ENCODE measurements at places on chromosomes 1 and 21.

DNA sequence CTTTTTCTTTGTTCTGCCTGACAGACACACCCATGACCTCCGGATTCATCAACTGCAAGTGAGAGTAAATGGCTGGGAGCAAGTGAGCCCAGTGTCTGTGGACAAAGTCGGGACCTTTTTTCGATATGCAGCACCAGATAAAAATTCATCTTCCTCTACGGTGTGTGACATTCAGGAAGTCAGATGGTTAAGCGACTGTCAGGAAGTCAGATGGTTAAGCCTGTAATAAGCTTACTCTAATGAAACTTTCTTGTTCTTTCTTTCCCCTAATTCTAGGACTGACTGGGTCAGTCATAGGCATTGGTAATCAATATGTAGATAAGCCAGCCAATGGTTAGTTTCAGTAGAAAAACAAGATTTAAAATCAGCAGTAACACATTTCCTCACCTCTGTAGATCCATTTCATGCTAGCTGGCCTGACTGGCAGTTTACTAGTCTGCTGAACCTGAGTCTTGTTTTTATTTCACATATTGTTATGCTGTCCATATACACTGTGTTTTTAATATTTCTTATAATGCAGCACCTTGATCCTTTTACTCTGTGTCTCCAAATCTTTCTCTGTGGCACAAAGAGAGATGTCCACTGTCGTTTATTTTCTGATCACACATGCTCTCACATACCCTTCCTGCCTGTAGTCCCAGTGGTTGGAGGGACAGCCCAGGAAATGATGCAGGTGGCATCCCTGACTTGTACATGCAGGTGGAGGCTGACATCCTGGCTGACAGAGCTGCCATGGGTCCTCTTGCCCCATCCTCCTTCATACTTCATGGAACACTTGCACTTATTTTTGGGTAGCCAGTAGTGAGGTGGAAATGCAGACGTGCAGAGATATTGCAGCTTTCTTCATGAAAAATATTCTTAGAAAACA is 115.8 kb downstream of the VPS13D start:
- DNase-seq, result peak; percentile 17

DNA sequence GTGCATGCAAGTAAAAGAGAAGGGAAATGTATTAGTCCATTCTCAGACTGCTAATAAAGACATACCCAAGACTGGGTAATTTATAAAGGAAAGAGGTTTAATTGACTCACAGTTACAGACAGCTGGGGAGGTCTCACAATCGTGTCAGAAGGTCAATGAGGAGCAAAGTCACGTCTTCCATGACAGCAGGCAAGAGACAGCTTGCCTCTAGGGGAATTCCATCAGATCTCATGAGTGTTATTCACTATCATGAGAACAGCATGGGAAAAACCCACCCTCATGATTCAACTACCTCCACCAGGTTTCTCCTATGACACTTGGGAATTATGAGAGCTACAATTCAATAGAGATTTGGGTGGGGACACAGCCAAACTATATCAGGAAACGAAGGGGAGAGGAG is 8.1 kb downstream of the KRTAP21-3 start:
- DNase-seq, result no peak

DNA sequence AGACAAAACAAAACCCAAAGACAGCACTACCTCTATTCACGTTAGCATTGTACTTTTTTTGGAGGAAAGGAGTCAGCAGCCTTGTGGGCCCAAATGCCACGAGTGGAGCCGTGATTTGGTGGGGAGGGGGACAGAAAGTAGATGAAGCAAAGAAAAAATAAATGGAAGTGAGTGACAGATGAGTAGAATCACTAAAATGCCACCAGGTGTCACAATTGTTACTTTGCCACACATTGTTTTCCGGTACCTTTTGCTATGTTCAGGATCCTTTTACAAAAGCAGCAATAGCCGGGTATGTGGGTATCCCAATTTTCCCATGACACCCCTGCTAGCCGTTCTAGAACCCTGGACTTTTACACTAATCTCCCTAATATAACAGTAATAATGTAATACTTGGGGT is 85.0 kb upstream of the AK4 start:
- no peak for DNase-seq

DNA sequence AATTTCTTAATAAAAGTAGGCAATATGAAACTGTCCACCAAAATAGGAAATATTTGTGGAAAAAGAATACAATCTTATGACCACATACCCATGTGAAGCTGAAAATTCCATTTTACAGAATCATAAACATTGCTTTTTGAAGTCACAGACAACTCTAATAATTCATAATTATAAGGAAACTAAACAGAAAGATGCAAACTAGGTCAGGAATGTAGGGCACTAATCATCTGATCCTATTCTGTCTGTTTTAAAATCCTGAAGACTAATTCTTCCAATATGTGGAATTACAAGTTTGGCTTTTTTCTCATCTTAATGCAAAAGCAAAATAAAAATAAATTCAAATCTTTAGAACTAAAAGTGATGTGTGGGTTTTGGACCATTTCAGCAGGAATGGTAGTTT is 528.6 kb downstream of the LTN1 start:
- no peak for DNase-seq

- DNase-seq, result peak; percentile 94
These were observed 53.8 kb downstream of the IER5 start for GRCh38 chr1:181142096-181142958.

DNA sequence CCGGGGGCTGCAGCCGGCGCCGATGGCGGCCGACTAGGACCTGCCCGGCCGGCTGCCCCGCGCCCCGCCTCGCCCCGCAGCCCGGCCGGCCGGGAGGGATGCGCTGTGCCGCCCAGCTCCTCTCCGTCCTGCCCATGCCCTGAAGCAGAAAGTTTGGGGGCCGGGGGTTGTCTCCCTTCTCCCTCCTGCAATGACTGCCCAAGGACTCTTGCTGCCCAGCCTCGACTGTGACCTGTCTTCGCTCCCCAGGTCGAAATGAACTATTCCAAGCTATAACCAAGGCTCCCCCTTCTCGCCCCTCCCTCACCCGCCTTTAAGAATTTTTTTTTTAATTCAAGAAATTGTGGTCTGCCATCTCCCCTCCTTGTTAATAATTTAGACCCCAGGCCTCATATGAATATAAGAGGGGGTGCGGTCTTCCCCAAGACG is 361 bp downstream of the TMCC2 start:
- DNase-seq, result no peak

GRCh38 chr1:3627515-3628253 is 2.9 kb downstream of the TPRG1L start:
- no peak for DNase-seq

GRCh38 chr1:87404296-87404695 is 75.6 kb downstream of the LMO4 start:
- DNase-seq, result no peak

- no peak for DNase-seq
These were observed 44.5 kb upstream of the TNR start for GRCh38 chr1:175787881-175788280.

DNA sequence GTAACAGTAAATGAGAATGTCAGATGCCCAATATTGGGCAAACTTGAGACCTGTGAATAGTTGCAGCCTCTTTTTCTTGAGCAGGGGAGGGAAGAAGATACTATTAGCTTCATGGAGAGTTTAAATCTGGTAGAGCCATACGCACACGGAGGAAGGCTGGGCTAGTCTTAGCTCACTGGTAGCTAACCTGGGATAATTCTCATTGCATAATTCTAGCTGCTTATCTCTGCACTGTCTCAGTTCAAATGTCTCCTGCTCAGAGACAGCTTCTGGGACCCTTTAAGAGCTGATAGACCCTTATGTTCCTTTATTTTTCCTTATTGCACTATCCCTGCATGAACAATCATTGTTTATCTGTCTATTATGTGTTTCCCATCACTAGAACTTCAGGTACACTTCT is 8.4 kb downstream of the C1orf87 start:
- no peak for DNase-seq

DNA sequence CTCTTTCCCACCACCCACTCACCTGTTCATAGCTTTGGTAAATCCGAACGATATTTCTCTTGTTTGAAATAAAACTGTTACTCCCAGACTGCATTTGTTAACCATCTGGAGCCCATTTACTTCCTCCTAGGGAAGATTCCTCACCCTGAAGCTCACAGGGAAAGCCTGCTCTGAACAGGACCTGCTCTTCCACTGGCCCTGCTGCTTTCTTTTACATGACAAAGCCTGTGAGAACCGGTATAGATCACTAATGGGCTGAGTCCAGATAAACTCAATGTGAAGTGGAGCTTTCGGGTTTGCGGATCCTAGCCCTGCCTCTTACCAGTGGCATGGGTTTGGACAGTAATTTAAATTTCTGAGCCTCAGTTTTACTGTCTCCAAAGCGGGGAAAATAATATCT is 45.2 kb downstream of the FAM163A start:
- DNase-seq, result no peak

DNA sequence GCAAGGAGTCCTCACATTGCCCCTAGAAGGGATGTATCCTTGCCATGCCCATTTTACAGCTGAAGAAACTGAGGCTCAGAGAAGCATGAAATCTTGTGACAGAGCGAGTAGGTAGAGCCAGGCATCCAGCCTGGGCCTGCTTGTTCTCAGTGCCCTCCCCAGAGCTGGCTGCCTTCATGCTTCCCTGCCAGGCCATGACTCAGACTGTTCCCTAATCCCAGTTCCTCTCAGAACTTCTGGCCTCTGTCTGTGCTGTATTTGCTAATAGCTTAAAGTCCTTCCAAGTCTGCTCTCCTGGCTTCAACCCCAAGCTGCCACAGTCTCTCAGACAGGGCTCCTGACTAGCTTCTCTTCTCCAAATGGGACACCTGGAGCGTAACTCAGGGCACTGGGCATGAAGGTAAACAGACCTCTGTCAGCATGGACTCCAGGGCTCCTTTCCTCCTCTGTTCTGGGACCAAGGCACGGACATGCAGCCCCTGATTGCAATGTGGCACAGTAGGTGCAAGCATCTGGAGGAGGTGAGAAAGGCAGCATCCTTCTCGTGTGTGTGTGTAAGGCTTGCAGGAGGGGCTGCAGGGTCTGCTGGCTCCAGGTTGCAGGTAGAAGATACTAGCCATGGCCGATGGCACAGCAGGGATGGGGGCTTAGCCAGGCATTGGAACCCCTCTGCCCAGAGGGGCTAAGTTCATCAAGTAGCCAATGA is 122.7 kb downstream of the HMGB4 start:
- DNase-seq, result peak; percentile 8

GRCh38 chr1:3337798-3338724 is 116.4 kb upstream of the ARHGEF16 start:
- no peak for DNase-seq

- no peak for DNase-seq
These were observed 177.8 kb downstream of the HMCN1 start for GRCh38 chr1:185911978-185912377.

DNA sequence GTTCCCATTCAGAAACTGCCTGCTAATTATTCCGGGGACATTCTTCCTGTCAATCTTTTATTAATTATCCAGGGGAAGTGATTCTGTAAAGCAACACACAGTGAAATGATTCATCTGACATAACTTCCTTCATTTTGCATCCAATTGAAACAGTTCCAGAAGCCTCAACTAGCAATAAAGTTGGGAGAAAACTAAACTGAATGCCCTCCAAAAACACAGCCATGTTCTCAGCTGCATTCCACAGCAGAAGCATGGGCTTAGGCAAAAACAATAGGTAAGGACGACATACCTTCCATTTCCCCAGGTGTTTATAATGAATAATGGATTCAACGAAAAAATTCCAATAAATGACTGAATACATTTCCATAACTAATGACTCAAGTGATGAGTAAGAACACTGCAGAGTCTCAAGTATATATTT is 36.9 kb upstream of the TARBP1 start:
- DNase-seq, result no peak

- no peak for DNase-seq
These were observed 48.8 kb downstream of the KCNK2 start for GRCh38 chr1:215131291-215131690.

DNA sequence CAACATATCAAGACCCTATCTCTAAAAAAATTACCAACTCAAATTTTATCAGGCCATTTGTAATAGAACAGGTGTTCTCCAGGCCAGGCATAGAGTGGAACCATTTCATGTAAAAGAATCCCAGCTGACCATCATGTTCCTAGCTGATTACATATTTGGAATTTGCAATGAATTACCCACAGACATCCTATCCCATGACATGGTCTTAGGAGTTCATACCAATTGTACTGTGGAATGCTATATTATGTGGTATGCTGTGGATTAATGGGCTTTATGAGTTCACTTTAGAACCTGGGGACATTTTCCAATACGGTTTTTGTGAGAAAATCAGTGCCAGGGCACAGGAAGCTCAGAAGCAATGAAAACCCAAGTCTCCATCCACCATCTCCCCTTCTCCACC is 110.3 kb downstream of the ZNF281 start:
- no peak for DNase-seq

DNA sequence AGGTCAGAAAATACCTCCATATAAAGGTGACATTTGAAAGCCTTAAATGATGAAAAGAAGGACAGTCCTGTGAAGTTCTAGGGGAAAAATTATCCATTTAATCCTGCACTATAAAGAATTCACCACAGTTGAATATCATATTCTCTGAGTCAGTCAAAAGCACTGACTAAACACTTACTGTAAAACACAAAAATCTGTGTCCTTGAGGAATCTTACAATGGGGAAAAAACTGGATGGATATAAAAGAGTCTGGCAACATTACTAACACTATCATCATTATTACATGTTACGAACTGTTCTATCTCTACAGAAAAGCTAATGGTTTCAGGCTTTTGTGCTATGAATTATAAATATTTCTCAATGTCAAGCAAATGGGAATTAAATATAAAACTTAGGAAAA is 42.4 kb upstream of the HP1BP3 start:
- DNase-seq, result no peak

DNA sequence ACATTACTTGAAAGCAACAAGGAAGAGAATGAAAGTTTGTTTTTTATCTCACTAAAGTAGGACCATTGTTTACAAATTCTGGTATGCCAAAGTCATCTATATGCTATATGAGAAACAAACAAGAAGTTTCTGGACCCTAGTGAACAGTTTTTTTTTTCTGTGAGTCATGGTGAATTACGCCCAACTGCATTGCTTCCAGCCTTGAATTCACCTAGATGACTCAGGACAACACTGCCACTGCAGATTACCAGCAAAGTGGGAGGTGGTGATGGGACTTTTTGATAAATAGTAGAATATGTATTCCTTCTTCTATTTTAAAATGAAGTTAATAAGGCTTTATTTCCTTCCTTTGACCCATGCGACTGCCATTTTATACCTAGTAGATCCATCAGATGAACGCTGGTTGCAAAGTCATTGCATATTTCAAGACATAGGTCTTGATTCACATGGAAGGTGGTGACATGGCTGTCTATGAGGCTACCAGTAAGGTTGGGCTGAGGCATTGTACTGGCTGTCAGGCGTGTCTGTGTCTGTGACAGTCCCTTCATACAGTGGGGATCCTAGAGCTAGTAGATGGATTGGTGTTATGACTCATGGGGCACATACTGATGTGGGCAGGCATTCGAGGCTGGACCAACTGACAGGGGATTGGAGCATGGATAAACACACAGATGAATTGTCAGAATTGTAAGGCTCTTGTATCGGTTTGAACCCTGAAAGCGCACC is 49.1 kb upstream of the APOBEC4 start:
- DNase-seq, result no peak

Measured in suppressor macrophage (primary cell).